Pancreas (tissue), 10 donors: ENCODE measurements at places on chromosomes 6 and 20. TPM values are rescaled to one million over a fixed set of nuclear protein-coding genes. Genes with fewer than 3 reads are reported as not detected.

The MCCD1 gene
- not detected for polyA plus RNA-seq

The MCHR2 gene
- not detected for polyA plus RNA-seq

The BCAS4 gene
- 2.0 TPM for polyA plus RNA-seq

- no peak for DNase-seq
These were observed 191.2 kb upstream of the PDE10A start for GRCh38 chr6:165854061-165854862.

- DNase-seq: no peak
These were observed 110.4 kb downstream of the SYCP2 start for GRCh38 chr20:59823030-59823423.

GRCh38 chr6:21213492-21213891 is 380.1 kb upstream of the SOX4 start:
- no peak for DNase-seq
